Panc1 (cell line): ENCODE measurements at places on chromosomes 4 and X.

- no peak for DNase-seq
Observed at GRCh38 chr4:3250438-3250955, 1.5 kb downstream of the MSANTD1 start.

GRCh38 chrX:9252182-9252581, 212.7 kb upstream of the TBL1X start:
- no peak for DNase-seq

DNA sequence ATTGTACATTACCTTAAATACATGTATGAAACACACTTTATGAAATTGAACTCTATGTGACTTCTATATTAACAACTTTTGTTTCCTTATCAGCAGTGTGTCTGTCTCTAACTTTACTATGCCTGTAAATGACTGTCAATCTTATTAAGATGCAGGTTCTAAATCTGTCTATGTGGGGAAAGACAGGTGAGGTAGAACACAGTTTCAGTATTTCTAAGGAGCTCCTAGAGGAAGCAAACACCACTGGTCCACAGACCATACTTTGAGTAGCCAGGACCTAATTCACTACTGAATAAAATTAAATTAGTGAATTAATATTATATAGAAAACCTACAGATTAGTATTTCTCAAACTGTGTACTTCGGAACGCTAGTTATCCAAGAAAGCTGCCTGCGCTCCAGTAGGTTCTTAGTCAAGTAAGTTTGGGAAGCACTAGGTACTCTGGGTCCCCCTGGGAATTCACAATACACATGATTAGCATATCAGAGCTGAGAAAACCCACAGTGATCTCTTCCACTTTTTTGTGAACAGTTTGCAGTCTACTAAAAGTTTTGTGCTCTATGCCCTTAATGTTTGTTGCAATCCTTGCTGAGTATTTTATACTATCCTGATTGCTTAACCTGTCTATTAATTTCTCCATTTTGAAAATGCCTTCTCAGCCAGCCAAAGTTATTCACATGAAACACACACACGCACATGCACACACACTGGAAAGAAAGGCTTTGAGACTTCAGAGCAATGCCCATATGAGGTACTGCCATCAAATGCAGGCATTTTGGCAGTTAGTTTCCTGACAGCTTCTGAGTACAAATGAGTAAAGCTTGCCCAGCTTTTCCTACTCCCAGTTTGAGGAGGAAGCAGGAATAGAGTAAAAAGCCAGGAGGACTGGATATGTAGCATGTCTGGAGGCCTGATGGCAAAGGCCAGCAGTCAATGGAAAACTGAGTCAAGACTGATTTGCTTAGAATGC, 133.6 kb upstream of the CPEB2 start:
- DNase-seq = no peak

DNA sequence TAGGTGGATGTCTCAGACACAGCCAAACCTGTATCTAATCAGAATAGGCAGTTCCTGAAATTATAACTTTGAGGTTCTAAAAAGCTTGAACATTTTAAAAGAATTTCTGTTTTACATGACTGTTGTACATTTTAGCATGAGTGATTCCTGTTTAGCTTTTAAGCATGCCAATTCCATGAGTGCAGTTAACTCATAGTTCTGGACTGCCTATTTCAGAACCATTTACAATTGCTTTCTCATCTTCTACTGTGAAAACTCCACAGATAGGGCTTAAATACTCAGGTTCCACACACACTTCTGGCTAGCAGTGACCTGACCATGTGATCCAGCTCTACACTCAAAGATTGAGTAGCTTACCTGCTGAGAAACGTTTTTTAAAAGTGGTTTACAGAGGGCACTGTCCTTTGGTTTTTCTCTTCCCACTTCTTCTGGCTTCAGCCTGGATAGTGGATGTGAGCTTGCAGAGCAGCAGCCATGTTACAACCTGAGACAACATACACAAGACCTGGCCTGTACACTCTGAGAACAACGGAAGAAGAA, 280.8 kb downstream of the ANKRD50 start:
- DNase-seq = no peak

- no peak for DNase-seq
Observed at GRCh38 chr4:184994010-184994622, 24.2 kb upstream of the HELT start.

- DNase-seq = no peak
Observed at GRCh38 chr4:83109480-83110222, 4.9 kb downstream of the PLAC8 start.

- DNase-seq = peak; percentile 27
Observed at GRCh38 chr4:4334798-4335520, 44.9 kb downstream of the ZBTB49 start.

GRCh38 chrX:116009346-116009745, 161.2 kb upstream of the AGTR2 start:
- DNase-seq = no peak

DNA sequence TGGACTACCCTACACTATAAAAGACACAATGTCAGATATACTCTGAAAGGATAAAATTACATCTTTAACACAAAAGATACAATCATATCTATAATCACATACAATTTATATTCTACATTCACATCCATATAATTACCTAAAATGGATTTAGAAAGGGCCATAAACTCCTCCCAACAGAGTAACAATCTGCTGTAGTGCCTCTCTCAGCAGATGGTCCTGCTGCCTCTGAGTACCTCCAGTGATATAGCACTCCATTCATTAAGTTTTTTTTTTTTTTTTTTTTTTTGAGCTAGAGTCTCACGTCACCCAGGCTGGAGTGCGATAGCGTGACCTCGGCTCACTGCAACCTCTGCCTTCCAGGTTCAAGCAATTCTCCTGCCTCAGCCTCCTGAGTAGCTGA, 7.4 kb downstream of the ANKRD37 start:
- DNase-seq = no peak

DNA sequence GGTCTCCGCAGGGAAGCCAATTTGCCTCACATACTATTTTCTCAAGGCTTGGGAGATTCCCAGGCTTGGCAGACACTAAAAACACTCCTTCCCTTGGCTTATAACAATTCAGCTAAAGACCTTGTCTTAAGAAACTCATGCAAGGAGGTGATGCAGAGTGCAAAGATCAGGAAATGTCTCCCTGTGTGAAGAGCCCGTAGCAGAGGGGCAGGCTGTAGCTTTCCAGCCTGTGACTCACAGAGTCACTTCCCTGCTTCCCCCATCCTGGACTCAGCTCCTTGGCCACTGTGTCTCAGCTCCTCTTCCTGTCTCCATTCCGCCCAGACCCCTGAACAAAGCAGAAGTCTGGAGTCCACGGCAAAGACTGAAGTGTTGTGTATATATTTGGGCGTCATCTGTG, 56.1 kb downstream of the KDR start:
- no peak for DNase-seq

DNA sequence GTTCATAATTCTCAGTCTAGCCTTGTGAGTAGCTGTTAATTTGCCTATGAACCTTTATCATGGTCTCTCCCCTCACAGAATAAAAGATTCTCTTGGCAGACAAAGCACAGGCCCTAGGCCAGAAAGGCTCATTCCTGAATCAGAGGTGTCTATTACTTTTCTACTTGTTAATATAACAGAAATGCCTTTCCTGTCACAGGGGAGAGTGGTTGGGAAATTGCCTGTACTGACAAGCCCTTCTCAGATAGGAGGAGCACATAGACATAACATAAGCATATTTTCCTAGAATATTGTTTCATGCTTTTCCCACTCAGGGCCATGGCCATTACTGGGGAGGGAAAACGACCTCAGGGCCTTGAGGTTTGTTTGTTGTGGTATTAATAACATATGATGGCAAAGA, 308.3 kb downstream of the BMPR1B start:
- DNase-seq = no peak
